ENCODE measurements at places on chromosomes 3 and 15.

GRCh38 chr3:10753964-10754363 lies 62.1 kb upstream of the SLC6A11 start:
- no peak for DNase-seq

- no peak for DNase-seq
These were observed 26.9 kb upstream of the KBTBD12 start for GRCh38 chr3:127888156-127888555.

DNA sequence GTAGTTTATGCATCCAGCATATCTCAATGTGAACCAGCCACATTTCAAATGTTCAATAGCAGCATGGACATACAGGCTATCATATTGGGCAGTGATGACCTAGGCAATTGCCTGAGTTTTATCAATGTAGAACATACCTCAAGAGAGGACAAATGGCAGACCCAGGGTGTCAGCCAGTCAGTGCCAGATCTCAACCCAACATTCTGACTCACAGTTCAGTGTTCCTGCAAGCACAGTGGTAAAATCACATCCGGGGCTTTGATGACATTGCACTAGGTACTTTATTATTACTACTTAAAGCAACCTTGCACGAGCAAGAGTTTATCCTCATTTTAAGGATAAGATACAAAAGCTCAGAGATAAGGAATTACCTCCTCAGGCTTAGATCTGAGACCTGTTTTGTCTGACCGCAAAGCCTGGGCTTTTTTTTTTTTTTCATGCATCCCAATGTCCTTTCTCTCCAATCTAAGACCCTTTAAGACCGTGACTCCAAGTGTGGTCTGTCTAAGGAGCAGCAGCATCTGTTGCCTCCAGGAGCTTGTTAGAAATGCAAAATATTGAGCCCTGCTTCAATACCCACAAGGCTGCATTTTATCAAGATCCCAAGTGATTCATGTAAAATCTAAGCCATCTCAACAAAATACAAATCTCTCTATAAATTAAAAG lies 60.1 kb downstream of the SLC12A1 start:
- no peak for DNase-seq

DNA sequence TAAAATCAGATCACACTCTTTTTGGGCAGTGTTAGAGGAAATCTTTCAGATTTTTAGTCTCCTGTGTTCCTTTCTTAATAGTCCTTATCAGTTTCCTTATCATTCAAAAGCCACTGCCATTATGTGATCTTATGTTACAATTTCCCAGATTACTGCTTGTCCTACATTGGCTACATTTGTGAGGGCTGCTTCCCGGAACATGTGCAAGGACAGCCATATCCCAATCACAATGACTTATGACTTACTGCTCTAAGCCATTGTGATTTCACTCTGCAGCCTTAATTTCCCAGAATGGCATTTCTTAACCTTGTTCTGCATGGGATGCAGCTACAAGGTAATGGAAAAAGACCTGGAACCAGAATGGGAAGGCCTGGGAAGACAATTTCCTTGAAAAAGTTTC lies 125.1 kb upstream of the PPP2R3A start:
- no peak for DNase-seq

DNA sequence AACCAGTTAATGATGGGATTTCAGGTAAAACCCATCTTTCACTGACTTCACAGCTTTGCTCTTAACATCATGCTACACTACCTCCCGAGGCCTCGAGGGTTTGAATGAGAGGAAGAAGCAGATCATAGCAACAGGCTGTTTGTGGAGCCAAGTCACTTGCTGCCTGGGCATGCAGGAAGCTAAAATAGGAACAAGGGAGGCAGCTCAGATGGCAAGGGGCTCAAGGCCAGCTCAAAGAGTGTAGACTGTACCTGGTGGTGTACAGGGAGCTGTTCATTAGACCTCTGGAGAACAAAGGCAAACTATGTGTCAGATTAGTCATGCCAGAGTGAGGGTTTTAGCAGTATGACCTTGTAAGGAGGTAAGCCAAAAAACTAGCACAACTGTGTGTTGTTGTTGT lies 28.8 kb downstream of the ARRDC4 start:
- DNase-seq, result no peak

GRCh38 chr15:78983146-78983918 lies 38.5 kb upstream of the CTSH start:
- DNase-seq, result peak; percentile 48

DNA sequence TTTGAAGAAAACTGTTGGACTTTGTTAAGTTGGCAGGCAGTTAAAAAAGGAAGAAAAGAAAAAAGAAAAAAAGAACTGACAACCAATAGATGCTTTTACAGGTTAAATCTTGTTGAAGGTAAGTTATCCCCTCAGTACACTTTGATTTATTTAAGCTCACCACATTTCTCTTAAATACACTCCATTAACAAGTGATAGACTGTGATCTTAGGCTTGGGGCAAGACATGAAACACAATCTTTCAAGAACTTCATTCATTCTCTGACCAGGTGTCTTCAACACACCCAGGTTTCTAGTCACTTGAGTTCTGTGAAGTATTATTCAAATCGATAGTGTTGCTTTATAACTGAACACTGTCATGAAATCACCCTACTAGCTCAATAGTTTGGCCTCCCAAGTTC lies 751.9 kb downstream of the ROBO1 start:
- no peak for DNase-seq

DNA sequence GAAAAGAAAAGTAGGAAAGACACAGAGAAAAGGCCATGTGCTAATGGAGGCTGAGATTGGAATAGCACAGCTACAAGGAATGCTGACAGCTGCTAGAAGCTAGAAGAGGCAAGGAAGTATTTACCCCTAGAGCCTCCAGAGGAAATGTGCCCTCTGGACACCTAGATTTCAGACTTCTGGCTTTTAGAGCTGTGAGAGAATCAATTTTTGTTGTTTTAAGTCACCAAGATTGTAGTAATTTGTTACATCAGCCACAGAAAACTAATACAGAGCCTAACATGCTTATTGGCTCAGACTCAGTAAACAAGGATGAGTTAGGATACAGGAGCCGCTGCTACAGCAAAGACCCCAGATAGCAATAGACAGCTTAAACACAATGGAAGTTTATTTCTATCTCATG lies 33.1 kb upstream of the GLCE start:
- DNase-seq, result no peak

DNA sequence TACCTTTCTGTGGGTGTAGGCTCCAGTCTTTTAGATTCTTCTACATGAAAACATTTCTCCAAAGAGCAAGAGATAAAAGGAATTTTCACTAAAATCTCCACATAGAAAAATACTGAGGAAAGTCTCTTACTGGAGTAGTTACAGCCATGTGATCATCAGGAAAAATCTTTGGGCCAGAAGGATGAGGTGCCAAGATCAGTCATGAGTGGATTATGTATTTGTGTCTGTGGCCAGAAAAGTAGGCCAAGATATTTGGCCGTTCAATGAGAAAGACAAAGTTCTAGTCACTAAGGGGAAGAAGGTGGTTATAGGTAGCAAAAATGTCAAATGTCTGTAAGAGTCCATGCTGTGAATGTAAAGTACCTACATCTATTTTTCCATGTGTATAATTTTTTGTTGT lies 339.3 kb downstream of the NSUN3 start:
- DNase-seq, result no peak

GRCh38 chr3:146838221-146838620 lies 233.1 kb upstream of the PLSCR5 start:
- no peak for DNase-seq

GRCh38 chr3:56811546-56812202 lies 9.9 kb upstream of the ARHGEF3 start:
- no peak for DNase-seq

- no peak for DNase-seq
These were observed 280.4 kb downstream of the ULK4 start for GRCh38 chr3:41681479-41681878.

Measured in suppressor macrophage treated with lipopolysaccharide for 1 hour (primary cell).